CD4-positive, alpha-beta memory T cell (primary cell): ENCODE measurements at places on chromosomes 2 and 18. TPM values are rescaled to one million over a fixed set of nuclear protein-coding genes. Genes with fewer than 3 reads are reported as not detected.

DNA sequence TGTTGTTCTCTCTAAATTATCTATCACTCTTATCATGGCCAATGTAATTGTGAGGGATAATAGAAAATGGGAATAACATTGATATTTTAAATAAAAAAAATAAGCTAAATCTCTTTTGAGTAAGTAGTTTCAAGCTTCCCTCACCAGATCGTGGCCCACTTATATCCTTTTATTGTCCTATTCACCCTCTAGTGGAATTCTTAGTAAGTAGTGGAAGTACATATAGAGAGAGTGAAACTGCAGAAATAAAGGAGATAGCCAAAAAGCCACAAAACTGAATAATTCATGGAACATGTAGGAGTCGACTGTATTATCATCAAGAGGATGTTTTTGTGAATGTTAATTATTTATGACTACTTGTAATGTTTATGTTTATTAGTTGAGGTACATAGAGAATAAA lies 66.1 kb upstream of the DTNA start:
- H3K4me1 ChIP-seq: no peaks in the 10 kb centered on the region
- no peak overlapping the region for H3K27ac ChIP-seq
- no peak overlapping the region for H3K4me3 ChIP-seq
- H3K36me3 ChIP-seq: no peaks in the 10 kb centered on the region
- no peaks in the 10 kb centered on the region for H3K27me3 ChIP-seq

DNA sequence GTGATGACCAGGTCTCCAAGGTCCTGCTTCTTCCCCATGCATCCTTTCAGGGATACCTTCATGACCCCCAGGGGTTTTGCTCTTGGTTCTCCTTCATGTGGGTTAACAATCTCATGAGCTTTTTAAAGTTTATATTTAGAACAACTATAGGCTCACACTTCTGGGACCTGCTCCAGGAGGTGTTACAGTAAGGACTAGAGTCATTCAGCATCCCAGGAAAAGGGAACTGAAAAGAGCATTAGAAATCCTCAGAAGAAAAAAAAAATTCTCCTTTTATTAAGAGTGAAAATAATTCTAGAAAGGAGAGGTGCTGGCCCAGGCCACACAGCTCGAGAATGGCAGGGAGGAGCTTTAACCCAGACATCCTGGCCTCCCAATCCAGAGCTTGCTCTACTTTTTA lies 66.5 kb downstream of the SETBP1 start:
- no peak overlapping the region for H3K4me3 ChIP-seq
- no peaks in the 10 kb centered on the region for H3K27me3 ChIP-seq
- no peaks in the 10 kb centered on the region for H3K36me3 ChIP-seq
- DNase-seq: no peak
- no peak overlapping the region for H3K27ac ChIP-seq

- H3K36me3 ChIP-seq: no peaks in the 10 kb centered on the region
- no peaks in the 10 kb centered on the region for H3K4me1 ChIP-seq
Measured at GRCh38 chr2:203690441-203691047, 15.9 kb upstream of the CD28 start.

- no peak overlapping the region for H3K27ac ChIP-seq
- H3K27me3 ChIP-seq: no peaks in the 10 kb centered on the region
- DNase-seq: no peak
- H3K4me1 ChIP-seq: no peaks in the 10 kb centered on the region
Measured at GRCh38 chr2:60529785-60530627, 23.4 kb downstream of the BCL11A start.

GRCh38 chr2:40341198-40341597 lies 110.7 kb downstream of the SLC8A1 start:
- no peak overlapping the region for H3K4me3 ChIP-seq
- no peak overlapping the region for H3K27ac ChIP-seq
- no peaks in the 10 kb centered on the region for H3K36me3 ChIP-seq
- H3K27me3 ChIP-seq: no peaks in the 10 kb centered on the region

RBFA gene
- 8.8 TPM for polyA plus RNA-seq

LIMS4 gene
- polyA plus RNA-seq: 8.0 TPM
